HAP-1 (cell line): ENCODE measurements at places on chromosomes 16 and 17.
A peak's percentile ranks its signal among the peaks of the same experiment; 100 is the strongest.

- no peak for DNase-seq
Measured at GRCh38 chr16:56995136-56995805, 5.9 kb downstream of the NLRC5 start.

DNA sequence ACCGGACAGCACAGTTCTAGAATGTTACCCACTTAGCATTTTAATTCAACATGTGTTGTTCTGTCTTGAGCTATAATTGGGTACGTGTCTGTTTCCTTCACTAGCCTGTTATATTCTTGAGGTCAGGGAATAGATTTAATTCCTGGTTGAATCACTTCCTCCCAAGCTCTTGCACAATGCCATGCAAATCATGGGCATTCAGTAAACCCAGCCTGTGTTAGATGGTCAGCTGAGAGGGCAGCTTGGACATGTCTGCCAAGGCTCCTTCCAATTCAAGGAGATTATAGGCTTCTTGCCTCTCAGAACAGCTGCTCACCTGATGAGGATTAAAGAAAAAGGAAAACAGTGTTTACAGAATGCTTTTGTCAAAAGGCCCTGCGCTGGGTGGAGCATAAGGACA, 12.6 kb downstream of the C1QTNF1 start:
- DNase-seq = no peak

DNA sequence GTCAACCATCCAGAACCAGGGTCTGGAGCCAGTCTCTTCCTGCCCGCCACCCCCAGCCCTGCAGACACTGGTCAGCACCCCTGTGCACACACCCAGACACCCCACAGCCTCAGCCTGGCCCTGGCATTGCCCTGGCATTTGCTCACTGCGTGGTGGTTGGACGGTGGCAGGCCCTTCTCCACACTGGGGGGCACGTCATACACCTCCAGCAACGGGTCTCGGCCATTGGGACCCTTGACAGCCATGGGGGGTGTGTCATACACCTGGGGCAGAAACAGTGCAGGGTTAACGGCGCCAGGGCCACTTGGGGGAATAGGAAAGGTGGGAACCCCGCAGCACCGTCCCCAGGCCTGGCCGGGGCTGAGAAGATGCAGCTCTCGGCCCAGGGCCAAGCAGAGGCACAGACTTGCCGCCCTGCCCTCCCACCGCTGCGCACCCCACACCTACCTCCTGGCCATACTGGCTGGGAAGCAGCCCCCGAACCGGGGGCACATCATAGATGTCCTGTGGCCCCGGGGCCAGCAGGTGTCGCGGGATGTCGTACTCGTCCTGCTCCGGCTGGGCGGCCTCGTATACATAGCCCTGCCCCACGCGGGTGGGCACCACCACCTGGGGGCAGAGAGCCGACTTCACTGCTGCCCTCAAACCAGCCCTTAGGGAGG, 14.6 kb downstream of the BCAR1 start:
- no peak for DNase-seq

GRCh38 chr16:89009343-89010209, 32.6 kb upstream of the CBFA2T3 start:
- DNase-seq = no peak

GRCh38 chr17:75625813-75626486, 7.3 kb upstream of the SMIM5 start:
- peak; percentile 19 for DNase-seq

- no peak for DNase-seq
Measured at GRCh38 chr17:15169676-15170075, 95.5 kb downstream of the PMP22 start.

DNA sequence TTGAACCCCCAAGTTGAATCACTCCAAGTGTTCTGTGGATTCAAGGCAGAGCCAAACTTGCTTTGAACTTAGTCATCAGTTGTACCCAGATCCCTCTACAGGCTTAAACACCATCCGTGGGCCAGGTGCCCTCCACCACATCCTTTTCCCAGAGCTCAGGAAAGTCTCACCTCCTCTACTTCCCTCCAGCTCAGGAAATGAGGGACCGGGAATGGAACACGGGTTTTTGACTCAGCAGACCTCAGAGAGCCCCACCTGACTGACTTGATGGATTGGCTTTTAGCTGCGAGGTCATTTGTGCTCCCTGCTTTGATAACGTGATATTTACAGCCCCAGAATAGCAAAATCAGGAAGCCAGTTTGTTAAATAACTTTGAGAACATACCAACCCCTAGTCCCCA, 20.1 kb downstream of the GID4 start:
- no peak for DNase-seq

- DNase-seq = no peak
Measured at GRCh38 chr17:78796517-78796900, 14.4 kb upstream of the CYTH1 start.

DNA sequence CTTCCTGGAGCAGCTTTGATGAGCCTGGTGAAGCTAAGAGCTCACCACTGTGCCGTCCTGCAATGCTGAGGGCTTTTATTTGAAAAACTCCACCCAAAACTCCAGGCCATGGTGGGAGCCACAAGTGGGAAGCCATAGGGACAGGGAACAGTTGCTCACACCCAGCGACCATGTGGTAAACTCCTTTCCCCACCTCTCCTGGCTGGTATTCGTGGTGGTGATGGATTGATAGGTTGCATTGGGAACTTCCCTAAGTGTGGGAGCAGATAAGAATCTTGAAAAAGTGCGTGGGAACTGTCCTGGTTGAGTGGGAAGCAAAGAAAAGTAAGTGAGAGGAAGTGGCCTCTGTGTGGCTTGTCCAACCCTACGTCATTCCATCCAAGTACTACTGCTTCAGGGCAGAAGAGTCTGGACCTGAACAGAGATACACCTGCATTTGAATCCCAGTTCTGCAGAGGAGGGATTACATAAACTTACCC, at the start of gene CCL1:
Gene CCL1, minus strand, starts transcription at position 51 of the 479 bp plus-strand sequence. CDS start 72 bp downstream, outside the sequence.
- DNase-seq = no peak

DNA sequence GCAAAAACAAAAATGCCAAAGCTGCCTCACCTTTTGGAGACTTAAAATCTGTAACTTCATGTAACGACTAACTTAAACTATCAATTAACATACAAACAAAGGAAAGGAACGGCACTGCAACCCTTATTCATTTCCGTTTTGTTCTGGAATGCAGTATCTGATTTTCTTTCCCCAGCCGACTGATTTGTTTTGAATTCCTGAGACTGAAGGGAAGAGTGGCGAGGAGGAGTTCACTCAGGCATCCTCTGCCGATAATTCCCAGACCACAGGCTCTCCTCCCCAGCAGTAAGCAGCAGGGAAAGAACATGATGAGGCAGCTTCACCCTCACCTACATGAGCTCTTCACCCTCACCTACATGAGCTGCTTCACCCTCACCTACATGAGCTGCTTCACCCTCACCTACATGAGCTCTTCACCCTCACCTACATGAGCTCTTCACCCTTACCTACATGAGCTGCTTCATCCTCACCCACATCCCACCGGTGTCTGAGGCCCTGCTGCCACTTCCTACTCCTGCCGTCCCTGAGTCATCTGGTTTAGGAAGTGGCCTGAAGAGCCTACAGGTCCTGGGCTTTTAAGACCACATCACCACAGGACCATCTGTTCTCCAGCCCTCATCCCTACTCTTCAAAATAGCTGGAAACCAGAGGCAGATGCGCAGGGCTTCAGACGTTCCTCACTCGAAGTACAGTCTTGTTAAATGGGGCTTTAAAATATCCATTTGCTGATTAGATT, 168.0 kb upstream of the RPH3AL start:
- no peak for DNase-seq

DNA sequence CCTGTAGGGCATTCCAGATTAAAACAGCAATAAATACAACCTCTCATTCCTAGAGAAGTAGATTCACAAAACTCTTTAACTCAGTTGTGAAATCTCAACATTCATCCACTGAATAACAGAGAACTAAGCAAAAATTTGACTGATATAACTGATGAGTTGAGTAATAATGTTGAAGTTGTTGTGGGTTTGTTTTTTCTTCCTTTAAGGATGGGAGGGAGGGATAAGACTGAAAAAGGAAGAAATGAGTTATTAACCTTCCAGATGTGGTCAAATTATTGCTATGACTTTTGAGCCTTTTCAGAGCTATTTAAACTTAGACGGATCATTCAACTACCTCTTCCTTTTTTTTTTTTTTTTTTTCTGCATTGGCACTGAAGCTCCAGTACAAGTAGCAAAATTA, 38.6 kb downstream of the SKAP1 start:
- DNase-seq = no peak

- no peak for DNase-seq
Measured at GRCh38 chr16:23320693-23321092, 18.6 kb downstream of the SCNN1B start.

DNA sequence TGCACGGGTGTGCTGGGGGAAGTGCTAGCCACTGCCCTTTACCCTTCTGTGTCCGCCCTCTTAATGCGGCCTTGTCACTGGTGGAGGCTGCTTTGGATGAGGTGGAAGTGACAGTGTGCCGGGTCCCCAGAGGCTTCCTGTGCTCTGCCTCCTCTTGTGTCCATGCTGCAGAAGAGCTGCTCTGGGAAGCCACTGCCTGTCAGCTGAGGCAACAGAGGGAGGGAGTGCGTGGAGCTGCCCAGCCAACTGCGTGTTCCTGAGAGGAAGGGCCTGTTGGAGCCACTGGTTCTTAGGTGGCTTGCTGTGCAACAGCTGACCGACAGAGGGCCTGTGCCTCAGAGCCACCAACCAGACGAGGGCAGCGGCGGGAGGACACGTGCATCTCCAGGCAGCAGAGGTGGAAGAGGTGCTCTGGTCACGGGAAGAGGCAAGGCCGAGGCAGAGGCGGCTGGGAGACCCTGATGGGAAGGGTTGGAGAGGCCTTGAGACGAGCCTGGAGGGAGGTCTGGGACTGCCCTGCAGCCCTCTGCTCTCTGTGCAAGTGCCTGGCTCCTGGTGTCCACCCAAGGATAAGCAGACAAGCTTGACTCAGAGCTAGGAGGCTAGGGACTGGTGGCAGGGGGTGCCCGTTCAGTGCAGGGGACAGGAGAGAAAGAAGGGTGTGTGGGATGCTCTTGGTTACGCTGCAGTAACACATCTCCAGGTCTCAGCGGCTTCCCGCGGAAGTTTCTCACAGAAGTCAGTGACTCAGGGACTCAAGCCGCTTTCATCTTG, 25.4 kb downstream of the B9D1 start:
- no peak for DNase-seq

DNA sequence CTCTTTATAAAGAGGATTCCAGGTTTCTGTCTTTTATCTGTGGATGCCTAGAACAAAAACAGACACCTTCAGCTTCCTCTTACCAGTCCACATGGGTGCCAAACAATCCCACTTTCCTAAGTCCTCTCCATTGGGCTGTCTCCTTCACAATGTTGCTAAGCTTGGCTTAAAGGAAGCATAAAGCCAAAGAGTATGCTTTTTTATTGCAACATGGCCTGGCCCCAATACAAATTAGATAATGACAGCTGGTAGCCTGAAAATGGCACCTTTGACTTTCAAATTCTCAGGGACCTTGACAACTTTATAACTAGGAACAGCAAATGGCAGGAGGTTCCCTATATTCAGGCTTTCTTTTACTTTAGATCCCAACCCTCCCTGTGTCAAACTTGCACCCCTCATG, 55.8 kb downstream of the SLFN5 start:
- DNase-seq = no peak

- DNase-seq = no peak
Measured at GRCh38 chr16:22933173-22933572, 119.2 kb downstream of the HS3ST2 start.

- DNase-seq = no peak
Measured at GRCh38 chr17:4620531-4621101, 20.9 kb downstream of the ALOX15 start.

GRCh38 chr17:55717898-55718735, 4.5 kb downstream of the TMEM100 start:
- peak; percentile 42 for DNase-seq

GRCh38 chr16:69566981-69567680, 1.4 kb downstream of the NFAT5 start:
- peak; percentile 27 for DNase-seq

DNA sequence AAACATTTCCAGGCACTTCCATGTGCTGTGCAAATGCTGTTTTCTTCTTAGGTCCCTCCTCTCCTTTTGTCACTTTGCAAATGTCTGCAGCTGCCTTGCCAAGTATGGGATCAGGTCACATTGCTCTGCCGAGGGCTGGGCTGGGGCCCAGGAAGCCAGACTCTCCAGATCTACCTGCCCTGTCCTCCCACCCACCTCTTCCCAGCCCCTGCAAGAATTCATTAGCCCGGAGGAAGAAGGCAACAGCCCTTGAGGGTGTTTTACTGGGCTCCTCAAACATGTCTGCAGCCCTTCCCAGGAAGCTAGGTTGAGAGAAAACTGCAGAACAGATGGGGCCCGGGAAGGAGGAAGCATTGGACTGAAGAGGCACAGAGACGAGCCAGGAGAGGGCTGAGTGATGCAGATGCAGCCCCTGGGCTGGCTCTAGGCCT, 47.1 kb downstream of the WSB1 start:
- no peak for DNase-seq

GRCh38 chr17:2157675-2158395, 102.9 kb downstream of the HIC1 start:
- no peak for DNase-seq

DNA sequence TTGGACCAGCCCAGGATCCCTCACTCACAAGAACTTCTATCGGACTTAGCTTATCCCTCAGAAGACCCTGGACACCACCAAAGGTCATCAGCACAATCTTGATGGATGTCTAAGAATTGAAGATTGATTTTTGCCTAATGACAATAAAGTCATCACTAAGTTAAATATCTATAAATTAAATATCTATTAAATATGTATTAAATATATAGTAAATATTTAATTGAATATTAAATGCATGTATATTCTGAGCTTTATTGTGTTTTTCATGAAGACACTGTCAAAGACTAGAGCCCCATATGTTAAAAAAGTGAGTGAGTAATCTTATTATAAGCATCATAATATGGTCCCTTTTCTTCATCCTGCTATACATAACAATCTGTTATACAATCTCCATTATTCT, 751.1 kb downstream of the KCNJ2 start:
- no peak for DNase-seq

- DNase-seq = peak; percentile 13
Measured at GRCh38 chr17:74873874-74874614, 1.2 kb upstream of the FDXR start.

DNA sequence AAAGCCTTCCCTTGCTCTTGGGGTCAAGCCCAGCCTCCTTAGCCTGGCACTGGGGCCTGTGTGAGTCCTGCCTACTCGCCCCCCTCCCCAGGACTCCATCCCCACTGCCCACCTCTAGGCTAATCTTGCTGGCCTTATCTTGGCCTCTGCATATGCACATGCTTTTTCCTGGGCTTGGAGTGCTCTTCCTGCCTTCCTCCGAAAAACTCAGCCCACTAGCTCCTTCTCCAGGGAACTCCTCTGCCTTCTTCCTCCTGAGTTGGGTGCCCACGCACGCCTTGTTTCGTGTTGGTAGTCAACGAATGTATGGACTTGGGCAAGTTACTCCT, 16.5 kb downstream of the TBX2 start:
- no peak for DNase-seq
